Stimulated activated CD4-positive, alpha-beta T cell treated with anti-CD3 and anti-CD28 coated beads, Interleukin-1b, Interleukin-23, amount 100 ng/mL, for 1 hour (primary cell): ENCODE measurements at places on chromosomes 16 and 17.

DNA sequence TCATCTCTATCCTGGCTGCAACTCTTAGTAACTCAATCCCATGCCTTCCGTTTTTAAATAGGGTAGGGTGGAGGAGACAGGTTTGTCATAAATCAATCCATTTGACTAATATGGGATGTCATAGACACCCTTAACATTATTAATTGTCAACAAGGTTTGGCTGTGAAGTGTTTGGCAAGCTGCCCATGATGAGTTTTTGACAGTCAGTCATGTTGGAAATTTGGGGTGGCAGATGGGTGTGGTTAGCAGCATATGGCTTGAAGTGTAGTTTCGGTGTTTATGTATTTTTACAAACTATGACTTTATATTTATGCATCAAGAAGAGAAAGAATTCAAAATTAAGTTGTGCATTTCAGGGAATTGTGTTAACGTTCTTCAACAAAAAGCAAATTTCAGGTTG, 221.8 kb upstream of the CDH5 start:
- no peak for DNase-seq

DNA sequence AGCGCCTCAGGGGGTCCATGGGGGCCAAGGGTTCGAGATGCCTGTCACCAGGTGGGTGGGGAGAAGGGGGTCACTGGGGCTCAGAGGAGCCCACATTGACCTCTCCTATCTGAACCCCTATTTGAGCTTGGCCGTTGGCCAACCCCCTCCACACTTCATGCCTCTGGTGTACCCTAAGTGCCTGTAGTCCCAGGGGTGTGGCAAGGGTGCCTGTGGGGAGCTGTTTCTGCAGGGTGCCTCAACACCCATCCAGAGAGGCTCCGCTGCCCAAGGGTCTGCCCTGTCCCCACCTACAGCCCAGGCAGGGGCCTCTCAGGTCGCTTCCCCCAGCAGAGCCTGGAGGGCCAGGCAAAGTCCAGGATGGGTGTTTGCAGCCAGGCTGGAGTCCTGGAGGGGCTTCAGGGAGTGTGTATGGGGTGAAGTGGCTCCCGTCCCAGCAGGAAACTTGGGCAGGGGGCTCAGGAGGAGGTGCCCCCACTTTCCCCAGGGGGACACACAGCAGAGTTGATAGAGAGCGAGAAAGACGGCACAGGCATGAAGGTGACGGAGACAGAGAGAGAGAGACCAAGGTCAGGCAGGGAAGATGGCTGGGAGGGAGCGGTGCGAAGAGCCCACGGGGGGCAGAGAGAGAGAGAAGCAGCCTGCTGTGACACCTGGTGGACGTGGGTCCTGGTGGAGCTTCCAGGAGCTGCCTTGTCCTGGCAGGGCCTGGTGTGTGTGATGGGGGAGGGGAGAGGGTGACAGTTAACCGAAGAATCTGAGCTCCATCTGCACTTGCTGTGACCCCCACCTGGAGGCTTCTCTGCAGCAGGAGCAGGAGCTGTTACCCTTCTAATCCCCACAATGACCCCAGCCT, at the start of gene SEPTIN12:
Gene SEPTIN12, minus strand, starts transcription at position 719 of the 856 bp plus-strand sequence. Its CDS starts 700 bp downstream, at position 19.
- DNase-seq = no peak

GRCh38 chr17:73521376-73521775, 122.9 kb downstream of the SDK2 start:
- no peak for DNase-seq

GRCh38 chr16:19888834-19889233, 4.2 kb upstream of the GPRC5B start:
- no peak for DNase-seq

DNA sequence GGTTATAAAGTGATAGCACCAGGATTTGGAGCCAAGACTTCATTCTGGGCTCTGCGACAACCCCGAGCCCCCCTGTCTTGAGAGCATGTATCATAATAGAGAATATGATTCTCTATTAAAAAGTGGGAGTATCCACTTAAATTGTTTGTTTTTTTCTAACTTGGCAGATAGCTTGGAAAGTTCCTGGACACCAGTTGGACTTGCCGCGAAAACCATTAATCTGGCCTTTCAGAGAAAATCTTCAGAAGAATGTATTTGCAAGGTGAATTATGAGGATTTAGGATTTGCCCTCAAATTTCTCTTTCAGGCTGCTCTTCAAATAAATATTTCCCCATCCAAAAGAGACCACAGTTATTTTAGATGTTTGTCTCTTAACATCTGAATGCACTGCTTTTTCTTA, 53.5 kb downstream of the MARCHF10 start:
- DNase-seq = no peak

DNA sequence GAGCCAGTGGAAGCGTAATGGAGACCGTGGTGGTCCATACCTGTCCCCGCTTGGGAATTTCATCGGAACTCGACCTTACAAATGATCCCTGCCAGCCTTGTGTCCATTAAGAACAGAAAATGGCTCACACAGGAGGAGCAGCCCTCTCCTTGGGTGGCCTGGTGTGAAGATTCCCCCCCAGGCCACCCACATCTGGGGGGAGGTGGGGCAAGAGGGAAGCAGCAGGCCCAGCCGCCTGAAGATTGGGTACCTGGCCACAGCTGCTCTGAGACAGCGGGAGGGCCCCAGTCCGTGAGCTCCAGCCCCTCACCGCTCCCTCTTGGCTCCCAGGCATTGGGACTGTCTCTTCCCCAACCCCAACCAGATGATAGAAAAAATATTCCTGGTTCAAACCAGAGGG, 277.8 kb upstream of the FOXF1 start:
- no peak for DNase-seq

GRCh38 chr16:25063102-25063501, 47.9 kb upstream of the ARHGAP17 start:
- no peak for DNase-seq

DNA sequence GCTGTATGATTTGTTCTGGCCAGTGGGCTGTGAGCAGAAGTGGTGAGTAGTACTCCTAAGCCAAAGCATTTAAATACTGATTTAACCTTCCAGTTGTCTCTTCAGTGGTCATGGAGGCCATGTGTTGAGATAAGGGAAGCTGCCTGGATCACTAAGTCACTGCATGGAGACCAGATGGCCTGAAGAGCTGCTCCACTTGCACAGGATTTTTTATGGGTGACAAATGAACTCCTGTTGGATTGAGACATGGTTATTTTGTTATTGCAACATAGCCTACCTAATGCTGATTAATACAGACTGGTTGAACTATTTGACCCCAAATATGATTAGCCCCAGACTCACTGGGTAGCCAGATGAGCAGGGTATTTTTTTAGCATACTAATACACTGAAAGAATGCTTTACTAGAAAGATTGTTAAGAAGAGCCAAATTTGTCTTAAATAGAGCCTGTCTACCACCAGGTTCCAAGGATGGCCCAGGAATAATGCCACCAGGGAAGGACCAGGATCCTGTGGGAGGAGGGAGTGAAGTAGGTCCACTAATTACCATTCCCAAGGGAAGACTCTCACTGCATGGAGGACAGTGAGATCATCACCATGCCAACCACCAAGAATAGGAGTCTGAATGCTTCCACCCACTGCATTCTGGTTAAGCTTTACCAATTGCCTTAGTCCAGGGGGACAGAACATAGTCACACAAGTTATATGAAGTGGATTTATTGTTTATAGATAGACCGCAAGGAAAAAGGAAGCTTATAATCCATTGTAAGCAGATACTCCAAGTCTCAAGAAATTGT, 187.4 kb upstream of the IRX6 start:
- no peak for DNase-seq

DNA sequence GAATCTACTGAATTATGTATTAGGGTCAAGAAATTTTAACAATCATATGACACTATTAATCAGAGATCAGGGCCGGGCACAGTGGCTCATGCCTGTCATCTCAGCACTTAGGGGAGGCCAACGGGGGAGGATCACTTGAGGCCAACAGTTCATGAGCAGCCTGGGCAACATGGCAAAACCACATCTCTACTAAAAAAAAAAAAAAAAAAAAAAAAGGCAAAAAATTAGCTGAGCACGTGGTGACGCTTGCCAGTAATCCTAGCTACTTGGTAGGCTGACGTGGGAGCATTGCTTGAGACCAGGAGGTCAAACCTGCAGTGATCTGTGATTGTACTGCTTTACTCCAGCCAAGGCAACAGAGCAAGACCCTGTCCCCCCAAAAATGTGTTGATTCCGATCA, 52.5 kb upstream of the CLEC3A start:
- no peak for DNase-seq

DNA sequence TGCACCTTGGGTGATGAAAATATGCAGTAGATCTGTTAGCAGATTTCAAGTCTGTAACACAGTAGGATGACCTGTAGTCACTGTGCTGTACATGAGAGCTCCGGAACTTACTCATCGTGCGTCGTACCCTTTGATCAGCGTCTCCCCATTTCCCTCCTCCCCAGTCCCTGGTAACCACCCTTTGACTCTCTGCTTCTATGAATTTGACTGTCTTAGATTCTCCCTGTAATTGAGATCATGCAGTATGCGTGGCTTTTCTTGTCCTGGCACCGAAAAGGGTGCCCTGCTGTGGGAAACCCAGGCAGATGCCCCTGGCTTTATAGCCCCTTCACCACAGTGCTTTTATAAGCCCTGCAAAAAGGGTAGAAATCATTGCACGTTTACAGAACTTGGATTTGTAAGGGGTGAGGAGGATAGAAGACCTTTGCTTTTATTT, 20.5 kb downstream of the CLEC16A start:
- DNase-seq = peak; percentile 30

DNA sequence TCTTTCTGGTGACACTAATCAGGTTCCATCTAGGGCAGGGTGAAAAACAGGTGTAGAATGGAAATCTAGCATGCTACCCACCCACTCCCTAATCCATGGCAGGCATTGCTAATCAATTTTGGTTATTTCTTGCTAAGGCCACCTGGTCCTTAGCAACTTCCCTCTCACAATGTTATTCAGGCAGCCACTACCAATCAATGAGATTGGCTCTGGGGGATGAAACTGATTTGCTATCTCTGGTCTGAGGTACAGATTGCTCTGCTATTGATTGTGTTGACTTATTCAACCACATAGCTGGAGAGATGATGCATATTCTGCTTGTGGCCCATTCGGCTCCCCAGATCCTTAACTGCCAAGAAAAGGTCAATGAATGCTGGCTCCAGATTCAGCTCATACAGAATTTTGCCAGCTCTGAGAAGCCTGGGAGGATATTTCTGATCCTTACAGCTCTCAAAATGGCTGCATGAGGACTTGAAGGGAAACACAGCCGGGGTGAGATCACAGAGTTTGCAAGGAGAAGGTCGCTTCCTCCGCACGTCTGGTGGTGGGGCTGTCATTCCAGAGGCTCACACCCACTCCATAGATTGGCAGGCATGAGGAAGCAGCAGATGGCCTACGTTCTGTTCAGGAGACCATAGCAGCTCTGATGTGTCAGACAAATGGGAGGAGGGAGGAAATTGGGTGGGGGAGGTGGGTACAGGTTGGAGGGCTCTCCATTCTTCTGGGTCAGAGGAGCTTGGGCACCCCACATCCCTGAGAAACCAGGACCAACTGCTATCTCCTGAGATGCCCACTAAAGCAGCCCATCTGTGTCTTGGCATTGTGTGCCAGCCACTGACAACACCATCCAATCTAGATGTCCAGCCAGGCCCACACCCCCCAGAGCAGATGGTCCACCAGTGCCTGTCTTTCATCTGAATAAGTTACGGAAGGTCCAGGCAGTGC, 22.3 kb downstream of the SEZ6 start:
- DNase-seq = no peak

- DNase-seq = no peak
Measured at GRCh38 chr16:78640886-78641285, 541.4 kb downstream of the WWOX start.

DNA sequence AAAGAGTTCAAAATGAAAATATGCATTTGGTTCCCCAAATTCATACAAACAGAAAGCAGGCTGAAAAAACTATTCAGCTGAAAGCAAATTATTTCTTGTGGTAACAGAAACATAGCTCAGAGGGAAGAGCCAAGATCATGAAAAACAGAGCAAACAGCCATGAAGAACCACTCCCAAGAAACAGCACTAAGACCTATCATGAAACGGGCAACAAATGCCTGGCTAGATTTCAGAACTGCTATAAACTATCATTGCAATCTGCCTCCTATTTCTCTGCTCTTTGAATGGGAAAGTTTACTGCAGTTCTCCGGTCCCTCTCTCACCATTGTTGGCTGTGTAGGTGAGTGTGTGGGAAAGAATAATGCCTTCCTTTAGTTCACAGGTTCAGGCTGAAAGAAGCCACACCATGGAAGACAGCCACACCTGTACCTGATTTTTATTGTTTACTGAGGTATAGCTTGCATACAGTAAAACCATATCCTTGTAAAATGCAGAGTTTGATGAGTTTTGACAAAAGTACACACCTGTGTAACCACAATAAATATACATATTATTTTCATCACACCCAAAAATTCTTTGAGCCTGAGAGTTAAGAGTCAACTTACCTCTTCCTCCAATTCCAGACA, 48.2 kb downstream of the CEP112 start:
- no peak for DNase-seq

GRCh38 chr16:23359092-23359760, 57.1 kb downstream of the SCNN1B start:
- DNase-seq = no peak

DNA sequence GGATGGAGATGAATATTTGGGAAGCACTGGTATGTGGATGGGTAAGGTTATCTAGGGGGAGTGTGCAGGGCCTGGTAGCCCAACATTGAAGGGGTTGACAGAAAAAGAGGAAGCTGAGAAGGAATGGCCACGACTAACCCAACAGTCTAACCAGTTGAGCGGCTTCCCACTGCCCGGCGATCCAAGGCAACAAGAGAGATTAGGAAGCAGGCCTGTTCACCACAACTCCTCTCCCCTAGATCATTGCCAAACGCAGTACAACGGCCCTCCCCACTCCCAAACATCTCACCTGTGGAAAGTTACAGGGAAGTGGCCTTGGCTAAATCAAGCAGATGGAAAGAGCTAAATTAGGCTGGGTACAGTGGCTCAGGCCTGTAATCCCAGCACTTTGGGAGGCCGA, 11.2 kb upstream of the RANGRF start:
- no peak for DNase-seq

DNA sequence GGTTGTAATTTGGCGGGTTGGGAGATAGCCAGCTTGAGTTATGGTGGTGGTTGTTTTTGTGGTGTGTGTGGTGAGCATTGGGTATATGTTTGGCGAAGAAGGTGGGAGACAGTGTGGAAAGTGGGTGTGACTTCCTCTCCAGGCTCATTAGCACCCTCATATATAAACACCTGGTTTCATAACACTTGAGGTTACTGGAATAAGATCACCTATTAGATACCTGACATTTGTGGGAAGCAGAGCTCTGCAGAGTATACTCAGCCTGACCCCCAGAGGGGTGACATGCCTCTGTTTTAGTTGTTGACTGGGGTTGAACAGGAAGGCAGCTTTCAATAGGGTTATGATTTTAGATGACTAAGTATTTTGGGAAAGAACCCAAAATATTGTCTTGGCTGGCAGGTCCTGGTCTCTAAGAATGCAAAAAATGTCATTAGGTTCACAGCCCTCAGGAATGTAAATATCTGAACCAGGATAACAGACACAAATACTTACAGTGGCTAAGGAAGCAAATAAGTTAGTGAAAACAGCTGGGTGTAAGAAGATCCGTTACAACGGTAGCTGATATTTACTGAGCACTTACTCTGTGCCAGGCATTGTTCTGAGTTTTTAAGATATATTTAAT, 18.3 kb upstream of the EFCAB13 start:
- no peak for DNase-seq

DNA sequence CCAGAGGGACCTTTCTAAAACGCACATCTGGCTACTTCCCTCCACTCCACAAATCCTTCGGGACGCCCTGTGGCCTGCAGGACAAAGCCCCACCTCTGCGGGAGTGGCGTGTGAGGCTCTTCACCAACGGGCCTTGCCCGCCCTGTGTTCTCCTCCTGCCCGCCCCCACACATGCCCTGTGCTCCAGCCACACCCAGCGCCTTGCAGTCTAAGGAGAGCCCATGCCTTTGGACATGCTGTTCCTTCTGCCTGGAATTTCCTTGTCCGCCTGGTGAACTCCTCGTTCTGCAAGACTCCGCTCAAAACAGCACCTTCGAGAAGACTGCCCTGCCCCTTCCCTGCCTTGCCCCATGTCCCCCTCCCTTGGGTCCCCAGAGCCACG, 7.4 kb downstream of the ELOB start:
- no peak for DNase-seq
